ENCODE measurements at places on chromosomes 12 and 14. TPM values are rescaled to one million over a fixed set of nuclear protein-coding genes. Genes with fewer than 3 reads are reported as not detected.

Gene PRH2
- total RNA-seq: not detected

Gene PTCSC3
- total RNA-seq: not detected

Gene EML1
- 16.7 TPM for total RNA-seq

Gene CD69
- total RNA-seq: not detected

Gene CABP1
- 3.1 TPM for total RNA-seq

Gene SPX
- 0.57 TPM for total RNA-seq

Gene GPX2
- 0.79 TPM for total RNA-seq

Gene CDCA4
- 58.5 TPM for total RNA-seq

Gene GPR135
- total RNA-seq: 1.8 TPM

Gene MLXIP
- 28.6 TPM for total RNA-seq

Gene PRICKLE1
- 20.0 TPM for total RNA-seq

Gene KCNH3
- total RNA-seq: 0.26 TPM

Gene RNASE3
- not detected for total RNA-seq

Gene IL26
- total RNA-seq: not detected

Gene NGB
- 0.11 TPM for total RNA-seq

Gene FOXG1
- 0.07 TPM for total RNA-seq

Gene COX8C
- total RNA-seq: not detected

Measured in H9 (cell line).